ENCODE measurements at places on chromosomes 7 and 10.
A peak's percentile ranks its signal among the peaks of the same experiment; 100 is the strongest.

GRCh38 chr7:139937715-139938114, 108.7 kb downstream of the TBXAS1 start:
- no peak for DNase-seq

DNA sequence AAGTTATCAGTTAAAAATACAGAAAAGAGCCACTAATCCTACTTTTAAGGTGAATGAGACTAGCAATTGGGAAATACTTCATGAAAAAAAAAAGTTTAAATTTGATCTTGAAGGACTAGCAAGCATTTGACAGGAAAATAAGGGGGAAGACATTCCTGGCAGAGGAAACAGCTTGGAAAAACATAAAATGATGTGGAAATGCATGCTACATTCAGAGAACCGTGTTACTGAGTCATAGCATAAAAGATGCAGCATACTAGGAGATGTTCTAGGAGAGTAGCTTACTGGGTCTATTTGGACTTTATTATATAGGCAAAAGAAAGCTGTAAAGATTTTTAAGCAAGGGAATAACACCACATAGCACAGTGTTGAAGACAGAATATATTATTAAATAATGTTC, 108.6 kb upstream of the COL1A2 start:
- DNase-seq: no peak

- no peak for DNase-seq
Measured at GRCh38 chr10:77090381-77091356, 546.9 kb downstream of the KCNMA1 start.

- DNase-seq: no peak
Measured at GRCh38 chr7:137953665-137954470, 48.0 kb downstream of the CREB3L2 start.

- DNase-seq: no peak
Measured at GRCh38 chr7:154748089-154748786, 254.7 kb downstream of the PAXIP1 start.

GRCh38 chr10:103812432-103812831, 42.9 kb downstream of the SH3PXD2A start:
- DNase-seq: no peak

DNA sequence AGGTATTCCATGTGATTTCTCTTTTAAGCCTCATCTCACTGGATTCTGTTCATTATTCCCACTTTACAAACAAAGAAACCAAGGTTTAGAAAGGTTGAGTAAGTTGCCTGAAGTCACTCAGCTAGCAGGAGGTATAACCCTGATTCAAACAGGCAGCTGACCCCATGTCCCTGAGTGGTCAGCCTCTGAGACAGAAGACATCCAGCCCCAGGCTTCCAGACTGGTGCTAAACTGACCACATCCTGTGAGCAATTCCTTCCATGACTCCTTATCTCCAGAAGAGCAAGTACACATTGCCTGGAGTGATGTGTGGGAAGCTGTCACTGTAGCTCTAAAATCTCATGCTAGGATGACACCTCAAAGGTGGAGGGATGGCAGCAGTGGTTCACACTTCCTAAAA, 3.7 kb downstream of the PLPP4 start:
- no peak for DNase-seq

- no peak for DNase-seq
Measured at GRCh38 chr7:117381362-117381761, 45.9 kb downstream of the ASZ1 start.

GRCh38 chr7:8200316-8200715, 61.7 kb downstream of the ICA1 start:
- DNase-seq: no peak

DNA sequence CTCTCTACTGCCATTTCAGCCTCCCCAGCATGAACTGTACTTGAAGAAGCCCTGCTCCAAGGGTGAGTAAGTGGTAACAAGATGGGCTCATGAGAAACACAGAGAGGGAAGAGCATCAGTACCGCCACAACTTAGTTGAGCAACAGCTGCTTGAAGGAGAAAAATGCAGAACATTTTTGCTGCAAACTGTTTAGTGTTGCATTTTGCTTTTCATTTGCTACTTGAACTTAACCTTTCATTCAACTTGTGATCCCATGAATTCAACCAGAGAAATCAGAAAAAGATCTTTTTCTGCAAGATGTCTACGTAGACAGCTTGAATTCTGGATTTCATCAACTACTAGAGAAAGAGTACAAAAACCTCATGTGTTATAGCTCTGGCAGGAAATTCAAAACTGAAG, 40.7 kb downstream of the ANK3 start:
- DNase-seq: no peak

- no peak for DNase-seq
Measured at GRCh38 chr7:158910254-158911053, 54.1 kb downstream of the DYNC2I1 start.

DNA sequence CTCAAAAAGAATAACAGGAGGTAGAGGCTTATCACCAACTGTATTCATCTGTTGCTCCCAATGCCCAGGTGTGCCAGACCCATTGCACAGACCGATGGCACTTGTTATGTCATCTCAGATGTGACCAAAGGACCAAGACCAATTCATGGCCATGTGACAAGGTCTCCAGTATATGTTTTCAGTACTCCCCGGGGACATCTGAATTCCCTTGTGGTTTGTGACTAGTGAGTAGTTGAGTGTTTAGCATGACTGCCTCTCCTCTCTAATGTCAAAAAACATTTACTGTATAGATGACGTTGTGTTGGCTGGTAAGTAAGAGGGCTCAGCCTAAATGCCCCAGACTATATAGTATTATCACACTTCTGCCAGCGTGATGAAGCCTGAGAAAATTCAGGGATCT, 202.1 kb upstream of the SMIM30 start:
- no peak for DNase-seq

GRCh38 chr10:16583382-16583781, 61.7 kb upstream of the C1QL3 start:
- no peak for DNase-seq

DNA sequence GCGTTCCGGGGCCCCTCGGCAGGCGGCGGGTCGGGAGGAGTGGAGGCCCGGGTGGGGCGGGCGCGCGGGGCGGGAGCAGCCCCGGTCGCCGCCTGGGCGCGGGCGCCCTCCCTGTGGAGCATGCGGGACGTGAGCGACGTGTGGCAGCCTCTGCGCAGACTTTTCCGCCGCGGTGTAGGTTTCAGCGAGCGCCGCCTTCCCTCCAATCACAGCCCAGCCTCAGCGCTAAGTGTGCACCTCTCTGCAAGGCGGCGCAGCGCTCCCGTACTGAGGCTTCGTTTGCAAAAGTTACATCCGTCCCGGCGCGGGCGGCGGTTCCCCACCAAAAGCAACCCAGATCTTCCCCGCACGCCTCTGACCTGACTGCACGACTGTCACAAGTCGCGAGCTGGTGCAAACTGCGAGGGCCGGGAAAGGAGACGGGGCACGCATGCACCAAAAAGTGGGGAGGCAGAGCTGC, 1.2 kb upstream of the PFKFB3 start:
- DNase-seq: peak; percentile 57

- no peak for DNase-seq
Measured at GRCh38 chr10:125782616-125783015, 7.0 kb upstream of the MMP21 start.

- DNase-seq: no peak
Measured at GRCh38 chr7:66894463-66895080, 26.5 kb upstream of the TMEM248 start.

DNA sequence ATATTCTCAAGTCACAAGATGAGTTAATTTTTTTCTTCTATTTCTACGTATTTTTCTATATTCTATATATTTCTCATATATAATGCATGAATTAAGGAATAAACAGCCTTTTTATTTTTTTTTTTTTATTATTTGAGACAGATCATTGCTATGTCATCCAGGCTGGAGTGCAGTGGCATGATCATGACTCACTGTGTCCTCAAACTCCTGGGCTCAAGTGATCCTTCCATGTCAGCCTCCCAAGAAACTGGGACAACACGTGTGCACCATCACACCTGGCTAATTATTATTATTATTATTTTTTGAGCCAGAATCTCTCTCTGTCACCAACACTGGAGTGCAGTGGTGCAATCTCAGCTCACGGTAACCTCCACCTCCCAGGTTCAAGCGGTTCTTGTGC, 1.5 kb downstream of the CLDN12 start:
- DNase-seq: no peak

DNA sequence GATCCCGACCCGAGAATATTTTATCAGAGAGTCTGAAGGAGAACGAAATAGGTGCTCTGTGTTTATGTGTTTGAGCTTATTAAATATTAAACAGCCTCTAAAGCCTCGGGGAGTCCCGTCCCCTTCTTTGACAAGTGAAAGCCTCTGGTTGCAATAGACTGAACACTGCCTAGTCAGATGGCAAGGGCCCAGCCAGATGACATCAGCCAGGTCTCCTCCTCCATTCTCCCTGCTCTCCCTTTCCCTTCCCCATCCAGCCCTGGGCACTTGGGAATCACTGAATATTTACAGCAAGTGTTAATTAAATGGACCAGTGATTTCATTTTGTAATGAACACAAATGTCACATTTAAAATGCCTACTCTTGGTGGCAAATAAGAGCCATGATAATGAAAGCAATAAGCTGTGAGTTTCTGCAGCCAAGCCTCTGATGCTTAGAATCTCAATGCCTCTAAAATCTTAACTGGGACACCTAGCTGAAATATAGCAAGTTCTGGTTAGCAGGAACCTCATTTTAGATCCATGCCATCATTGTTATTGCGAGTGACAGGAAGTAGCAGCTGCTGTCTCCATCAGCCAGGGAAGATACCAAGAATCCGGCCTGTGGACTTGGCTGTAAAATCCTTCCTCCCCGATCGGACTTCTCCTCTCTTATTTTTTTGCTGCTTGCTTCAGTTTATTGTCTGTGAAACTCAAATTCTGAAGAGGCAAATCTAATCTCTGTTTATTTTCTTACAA, 202.1 kb downstream of the PRPF18 start:
- DNase-seq: no peak

DNA sequence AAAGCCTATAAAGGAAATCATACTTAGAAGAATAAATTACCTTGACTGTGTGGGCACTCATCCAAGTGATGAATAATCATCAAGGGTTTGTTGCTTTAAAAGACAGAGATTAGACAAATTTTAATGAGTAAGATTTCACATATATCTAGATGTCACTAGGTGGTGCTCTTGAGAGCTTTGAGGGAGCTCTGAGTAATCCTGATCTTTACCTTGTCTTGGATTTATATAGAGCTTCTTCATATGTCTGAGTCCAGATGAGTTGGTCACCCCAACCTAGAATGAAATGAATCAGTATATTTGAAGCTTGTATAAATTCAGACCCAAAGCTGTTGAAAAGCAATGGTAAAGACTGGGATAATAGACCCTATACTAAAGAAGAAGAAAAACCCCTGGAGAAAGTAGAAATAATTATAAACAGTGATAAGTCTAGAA, 3.7 kb downstream of the AGR2 start:
- no peak for DNase-seq

GRCh38 chr7:65955718-65956117, 26.3 kb downstream of the GUSB start:
- DNase-seq: no peak

GRCh38 chr10:111475720-111476119, 398.9 kb downstream of the ADRA2A start:
- no peak for DNase-seq

DNA sequence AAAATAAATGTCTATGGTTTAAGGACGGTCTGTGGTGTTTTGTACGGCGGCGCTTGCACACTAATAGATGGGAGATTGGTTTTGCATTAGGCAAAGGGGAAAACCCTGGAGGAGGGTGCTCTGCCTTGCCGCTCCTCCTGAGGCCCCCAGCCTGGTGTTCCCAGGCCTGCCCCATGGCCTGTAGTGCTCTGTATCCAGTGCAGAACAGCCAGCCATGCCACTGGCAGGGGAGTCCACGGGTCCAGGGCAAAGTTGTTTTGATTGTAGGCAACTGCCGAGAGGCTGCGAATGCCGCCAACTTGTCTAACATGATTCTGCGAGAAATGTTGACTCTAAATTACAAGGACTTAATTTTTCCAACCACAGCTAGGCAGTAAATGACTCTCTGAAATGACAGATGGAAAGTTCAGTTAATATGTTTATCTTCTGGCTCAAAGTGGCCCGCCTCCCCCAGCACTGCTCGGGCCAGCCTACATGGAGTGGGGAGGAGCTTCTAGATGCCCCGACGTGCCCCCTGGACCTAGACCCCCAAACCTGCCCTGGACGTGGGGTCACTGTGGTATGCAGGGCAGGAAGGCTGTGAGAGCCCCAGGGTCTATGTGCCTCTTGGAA, 104.6 kb upstream of the GDF10 start:
- DNase-seq: no peak

GRCh38 chr7:42911454-42912447, at the start of gene C7orf25:
C7orf25 (minus strand) TSS chr7:42912070; CDS start chr7:42910900, 1,170 bp downstream.
- DNase-seq: peak; percentile 80

GRCh38 chr7:152511736-152512135, 75.9 kb upstream of the KMT2C start:
- no peak for DNase-seq

DNA sequence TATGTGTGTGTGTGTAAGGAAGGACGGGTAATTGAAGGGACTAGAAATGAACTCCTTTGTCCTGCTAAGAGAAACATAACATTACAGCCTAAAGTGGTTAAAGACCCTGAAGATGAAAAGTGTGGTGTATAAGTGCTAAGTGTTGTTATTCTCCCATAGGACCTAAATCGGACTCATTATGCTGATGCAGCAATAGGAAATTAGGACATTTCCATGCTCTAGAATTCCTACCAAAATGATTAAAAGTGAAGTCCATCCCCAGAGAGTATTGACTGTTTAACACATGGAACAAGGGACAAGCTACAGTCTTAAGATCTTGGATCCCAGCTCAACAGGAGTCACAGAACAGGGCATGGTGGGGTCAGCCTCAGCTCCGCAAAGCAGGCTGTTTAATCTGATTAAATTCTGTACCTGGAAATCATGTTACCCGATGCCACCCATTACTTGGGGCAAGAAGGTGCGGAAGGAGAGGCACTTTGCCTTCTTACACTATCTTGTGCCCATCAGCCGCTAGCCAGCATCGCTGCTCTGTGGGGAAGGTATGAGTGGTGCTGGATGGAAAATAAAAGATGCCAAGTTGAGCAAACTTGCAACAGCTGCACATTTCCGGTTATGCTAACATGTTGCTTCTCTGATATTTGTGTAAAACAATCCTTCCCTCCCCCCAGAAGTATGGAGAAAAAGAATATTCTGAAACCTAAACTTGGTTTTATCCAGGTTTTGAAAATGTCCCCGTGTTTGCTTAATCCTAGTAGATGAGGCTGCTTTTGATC, 100.5 kb downstream of the CREB5 start:
- DNase-seq: no peak

- DNase-seq: no peak
Measured at GRCh38 chr7:50822706-50823105, 40.0 kb upstream of the GRB10 start.

DNA sequence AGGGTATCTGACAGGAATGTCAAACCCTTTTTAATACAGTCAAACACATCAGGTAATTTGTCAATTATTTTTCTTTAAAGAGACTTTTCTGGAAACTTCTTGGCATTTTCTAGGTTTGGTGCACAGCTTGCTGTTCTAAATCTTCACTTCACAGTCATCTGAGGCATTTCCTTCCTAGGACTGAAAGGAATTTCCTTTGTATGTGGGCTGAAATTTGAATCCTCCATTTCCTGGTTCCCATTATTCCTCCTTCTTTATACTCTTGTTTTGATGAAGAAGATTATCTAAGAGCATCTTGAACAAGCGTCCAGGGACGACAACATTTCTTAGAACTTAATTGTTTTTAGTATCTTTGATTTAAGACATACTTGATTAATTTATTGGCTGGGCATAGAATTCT, 24.9 kb downstream of the CALD1 start:
- no peak for DNase-seq
